ENCODE measurements at places on chromosomes 5 and 9. TPM values are rescaled to one million over a fixed set of nuclear protein-coding genes. Genes with fewer than 3 reads are reported as not detected.

Gene DNAJC21
- total RNA-seq: 21.8 TPM

Gene DNAH5
- 3.5 TPM for total RNA-seq

Gene ISOC1
- total RNA-seq: 27.3 TPM

Gene GHR
- 2.2 TPM for total RNA-seq

Gene FAM221B
- 0.29 TPM for total RNA-seq

Gene DDX4
- not detected for total RNA-seq

Gene PTGDS
- not detected for total RNA-seq

Gene APBA1
- total RNA-seq: 0.07 TPM

Gene SLC34A3
- total RNA-seq: 1.0 TPM

Gene PCDHGB1
- not detected for total RNA-seq

Gene ZNF454
- total RNA-seq: not detected

Gene SLC22A5
- 21.8 TPM for total RNA-seq

Gene NSD1
- total RNA-seq: 48.9 TPM

Gene FAM151B
- total RNA-seq: 2.3 TPM

Gene FST
- total RNA-seq: 403 TPM

Gene CLIC3
- total RNA-seq: 1.4 TPM

Gene EMB
- total RNA-seq: 5.4 TPM

Gene TOMM5
- 252 TPM for total RNA-seq

Gene DOCK8
- total RNA-seq: 1.9 TPM

Gene SHB
- 56.4 TPM for total RNA-seq

Gene PRLR
- total RNA-seq: 0.40 TPM

Gene RAB3C
- not detected for total RNA-seq

Gene SLIT3
- total RNA-seq: 0.35 TPM

Gene PROB1
- total RNA-seq: 2.2 TPM

Gene TAS2R1
- total RNA-seq: not detected

Gene KIF4B
- not detected for total RNA-seq

Gene FSTL4
- 4.2 TPM for total RNA-seq

Gene SPATA31C1
- not detected for total RNA-seq

Gene ANKRD18A
- 2.2 TPM for total RNA-seq

Gene SPATA31A3
- not detected for total RNA-seq

Gene DND1
- total RNA-seq: 0.75 TPM

Gene BAAT
- 0.07 TPM for total RNA-seq

Gene PCDHA6
- 0.35 TPM for total RNA-seq

Gene OR1Q1
- total RNA-seq: not detected

Gene PCA3
- total RNA-seq: not detected

Gene PCDHGA7
- 0.51 TPM for total RNA-seq

Gene FAT2
- total RNA-seq: not detected

Gene CMYA5
- 0.15 TPM for total RNA-seq

Gene C1QTNF2
- total RNA-seq: 0.04 TPM

Measured in PC-3 (cell line).